ENCODE measurements at places on chromosomes 7 and 10.
A peak's percentile ranks its signal among the peaks of the same experiment; 100 is the strongest.

GRCh38 chr10:116278846-116279245 lies 5.8 kb upstream of the GFRA1 start:
- DNase-seq: no peak

DNA sequence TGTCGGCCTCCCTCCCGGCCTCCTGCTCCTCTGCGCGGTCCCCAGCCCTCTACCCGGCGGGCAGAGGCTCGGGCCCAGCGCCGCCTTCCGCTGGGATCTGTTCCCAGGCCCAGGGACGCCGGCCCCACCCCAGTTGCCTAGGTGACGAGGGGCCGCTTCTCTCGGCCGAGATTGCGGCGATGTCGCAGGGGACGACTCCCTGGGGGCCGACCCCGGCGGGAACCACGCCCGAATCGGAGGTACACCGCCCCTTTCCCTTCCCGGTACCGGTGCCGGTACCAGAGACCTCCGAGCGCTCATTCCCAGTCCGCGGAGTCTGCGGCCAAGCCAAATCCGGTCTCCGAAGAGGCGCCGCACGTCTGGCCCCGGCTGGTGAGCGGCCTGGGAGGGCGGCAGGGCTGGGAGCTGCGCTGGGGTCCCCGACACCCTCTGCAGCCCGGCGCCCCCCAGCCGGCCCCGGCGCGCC lies at the start of gene CABCOCO1:
TSS of gene CABCOCO1 (plus strand) at position 136 of the 466 bp plus-strand sequence. CDS start at position 180, 44 bp downstream.
- DNase-seq: peak; percentile 69

DNA sequence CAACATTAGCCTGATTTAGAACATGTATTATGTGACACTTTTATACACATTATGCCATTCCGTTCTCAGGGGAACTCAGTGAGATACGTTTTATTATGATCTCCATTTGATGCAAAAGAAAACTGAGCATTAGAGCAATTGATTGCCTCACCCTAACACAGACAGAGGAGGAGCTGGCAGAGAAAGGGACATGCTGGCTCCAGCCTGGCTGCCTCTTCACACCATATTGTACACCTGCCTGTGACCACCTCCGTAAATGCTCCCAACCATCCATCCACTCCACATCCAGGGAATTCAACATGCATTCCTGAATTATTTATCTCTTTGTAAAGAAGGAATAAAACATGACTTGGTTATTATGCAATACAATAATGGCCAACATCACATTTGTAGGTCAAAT lies 195.0 kb upstream of the STK17A start:
- DNase-seq: no peak

DNA sequence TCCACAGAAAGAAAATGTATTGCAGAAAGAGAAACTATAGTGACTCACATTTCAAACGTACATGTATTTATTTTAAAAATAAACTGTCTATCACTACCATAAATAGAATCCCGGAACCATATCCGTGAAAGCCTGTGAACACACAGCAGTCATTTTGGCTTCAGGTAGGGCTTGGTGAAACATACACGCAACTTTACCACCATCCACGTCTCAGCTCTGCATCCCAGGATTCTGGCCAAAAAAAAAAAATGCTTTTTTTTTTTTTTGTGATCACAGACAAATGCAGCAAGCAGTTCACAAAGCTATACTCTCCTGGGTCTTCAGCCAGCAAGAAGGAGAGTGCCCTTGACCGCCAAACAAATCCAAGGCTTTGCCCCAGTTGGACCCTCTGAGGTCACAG lies 56.8 kb upstream of the OCM2 start:
- DNase-seq: no peak

- DNase-seq: no peak
Observed at GRCh38 chr7:5421714-5422395, 1.8 kb downstream of the TNRC18 start.

GRCh38 chr7:20395104-20395503 lies 64.4 kb downstream of the ITGB8 start:
- no peak for DNase-seq

GRCh38 chr7:99016196-99016595 lies 127.7 kb downstream of the SMURF1 start:
- no peak for DNase-seq

- no peak for DNase-seq
Observed at GRCh38 chr7:157488966-157489365, 152.2 kb downstream of the DNAJB6 start.

- no peak for DNase-seq
Observed at GRCh38 chr7:148959726-148960125, 68.6 kb downstream of the PDIA4 start.

GRCh38 chr7:44307301-44307900 lies 18.0 kb downstream of the CAMK2B start:
- DNase-seq: peak; percentile 78

- DNase-seq: no peak
Observed at GRCh38 chr10:99536338-99537085, 3.8 kb downstream of the NKX2-3 start.

DNA sequence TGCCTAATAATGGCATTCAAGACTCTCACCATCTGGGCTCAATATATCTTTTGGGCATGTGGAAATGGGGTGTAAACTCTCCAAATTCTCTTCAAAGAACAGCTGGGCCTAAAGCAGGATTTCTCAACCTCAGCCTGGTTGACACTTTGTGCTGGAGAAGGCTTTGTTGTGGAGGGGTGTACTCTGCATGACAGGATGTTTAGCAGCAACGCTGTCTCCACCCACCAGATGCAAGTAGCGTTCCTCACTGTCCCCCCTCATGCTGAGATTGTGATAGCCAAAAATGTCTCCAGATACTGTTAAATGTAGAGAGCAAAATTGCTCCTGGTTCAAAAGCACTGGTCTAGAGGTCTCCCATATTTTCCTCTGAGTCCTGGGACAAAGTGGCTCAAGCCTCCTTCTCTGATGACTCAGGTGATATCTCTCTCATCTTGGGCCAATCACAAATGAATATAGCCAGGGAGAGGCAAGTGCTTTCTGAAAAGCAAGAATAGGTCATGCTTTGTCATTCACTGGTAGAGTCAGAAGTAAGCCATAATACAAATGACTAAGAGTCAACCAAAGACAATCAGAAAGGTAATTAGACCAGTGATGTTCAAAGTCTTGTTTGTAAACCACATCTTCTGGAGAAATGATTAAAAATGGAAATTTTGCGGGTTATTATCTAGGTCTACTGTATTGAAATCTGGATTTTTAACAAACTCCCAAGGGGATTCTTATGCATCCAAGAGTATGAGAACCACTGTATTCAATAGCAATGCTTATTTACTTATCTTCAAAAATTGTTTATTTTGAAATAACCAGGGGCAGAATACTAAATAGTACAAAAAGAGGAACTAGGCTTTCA lies 330.8 kb downstream of the PTEN start:
- DNase-seq: no peak

DNA sequence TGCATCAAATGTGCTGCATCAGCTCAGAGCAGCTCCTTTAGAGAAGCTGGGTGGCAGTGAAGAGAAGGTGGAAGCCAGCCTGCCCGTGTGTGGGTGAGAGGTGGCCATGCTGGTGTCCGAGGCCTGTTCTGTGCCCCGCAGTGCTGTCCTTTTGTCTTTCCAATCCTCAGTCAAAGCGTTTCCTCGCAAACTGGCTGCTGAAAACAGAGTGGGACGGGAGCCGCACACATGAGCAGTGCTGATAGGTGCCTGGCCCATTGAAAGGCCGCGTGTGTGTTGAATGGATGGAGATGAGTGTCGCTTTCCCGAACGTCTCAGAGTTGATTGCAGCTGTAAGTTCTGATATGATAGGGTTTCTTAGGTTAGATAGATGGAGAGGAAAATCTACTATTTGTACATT lies 39.3 kb downstream of the WDR37 start:
- DNase-seq: no peak

GRCh38 chr10:128211953-128212727 lies 85.9 kb upstream of the MKI67 start:
- peak; percentile 80 for DNase-seq

GRCh38 chr10:31134311-31134952 lies 102.8 kb upstream of the ZNF438 start:
- peak; percentile 82 for DNase-seq

DNA sequence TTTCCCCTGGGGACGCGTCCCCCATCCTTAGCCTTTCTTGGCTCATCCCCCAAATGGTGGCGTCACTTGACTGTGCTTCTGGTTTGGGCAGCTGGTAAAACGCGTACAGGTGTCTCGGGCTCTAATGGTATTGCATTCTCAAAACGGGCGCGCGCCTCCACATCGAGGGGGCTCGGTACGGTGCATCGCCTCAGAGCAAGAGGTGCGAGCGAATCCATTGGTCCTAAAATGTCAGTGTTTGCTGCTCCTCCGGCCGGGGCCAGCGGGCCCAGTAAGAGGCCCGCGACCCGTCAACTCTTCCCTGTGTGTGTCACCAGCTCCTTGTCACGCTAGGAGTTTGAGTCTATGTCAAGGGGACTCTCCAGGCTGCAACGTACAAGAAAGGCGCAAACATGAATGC lies 90.6 kb upstream of the SH2B2 start:
- DNase-seq: no peak

- DNase-seq: no peak
Observed at GRCh38 chr7:82289152-82289535, 154.4 kb downstream of the CACNA2D1 start.

DNA sequence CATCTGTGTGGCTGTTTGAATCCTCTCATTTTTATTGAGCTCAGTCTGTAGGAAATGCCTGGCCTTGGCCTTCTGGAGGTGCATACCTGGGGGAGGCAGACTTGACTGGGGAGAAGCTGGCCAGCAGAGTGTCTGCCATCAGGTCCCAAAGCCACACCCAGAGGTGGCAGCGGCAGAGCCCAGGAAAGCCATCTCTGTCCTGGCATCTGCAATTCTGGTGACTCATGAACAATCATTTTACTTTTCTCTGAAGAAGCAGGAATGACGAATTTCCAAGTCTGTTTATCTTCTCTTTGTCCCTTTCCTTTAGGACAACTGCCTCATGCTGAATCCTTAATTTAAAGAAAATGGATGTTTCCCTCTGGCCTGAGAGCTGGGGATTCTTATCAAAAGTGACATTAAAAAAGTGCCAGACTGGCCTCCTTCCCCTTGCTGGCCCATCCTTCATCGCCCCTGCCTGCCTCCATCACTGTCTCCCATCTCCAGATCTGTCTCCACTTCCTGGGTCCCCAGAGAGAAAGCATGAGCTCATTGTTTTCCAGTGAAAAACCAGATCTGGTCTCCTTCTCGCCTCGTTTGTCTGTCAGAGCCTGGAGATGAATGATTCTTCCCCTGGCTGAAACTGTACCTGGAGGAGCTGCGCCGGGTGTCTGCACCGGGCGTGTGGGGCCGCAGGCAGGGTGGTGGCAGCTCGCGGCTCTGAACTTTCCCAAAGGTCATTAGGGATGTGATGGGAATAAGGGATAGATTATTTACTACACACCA lies 124.5 kb downstream of the TMEM178B start:
- DNase-seq: peak; percentile 24

GRCh38 chr10:122163174-122164022 lies 107.7 kb upstream of the BTBD16 start:
- DNase-seq: peak; percentile 81

DNA sequence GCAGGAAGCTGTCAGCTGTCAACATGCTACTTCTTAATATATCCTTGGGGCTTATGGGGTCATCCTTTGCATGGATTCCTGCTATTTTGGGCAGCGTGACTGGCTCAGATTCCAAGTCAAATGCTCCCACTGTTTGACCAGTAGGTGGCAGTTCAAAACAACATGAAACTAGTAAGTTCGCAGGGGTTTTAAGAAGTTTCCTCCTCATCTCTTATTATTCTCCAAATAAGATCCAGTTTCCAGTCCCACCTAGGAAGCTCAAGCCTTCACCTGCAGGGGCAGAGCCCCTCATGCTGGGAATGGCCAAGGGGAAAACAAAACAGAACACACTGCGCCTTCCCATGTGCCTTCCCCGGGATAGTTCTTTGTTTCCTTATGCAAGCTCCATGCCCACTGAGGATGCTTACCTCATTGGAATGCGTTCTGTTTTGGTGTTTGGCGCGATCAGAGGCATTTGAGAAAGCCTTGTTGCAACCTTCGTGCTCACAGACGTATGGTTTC lies 259.8 kb downstream of the GLI3 start:
- DNase-seq: peak; percentile 51

- DNase-seq: no peak
Observed at GRCh38 chr10:85926986-85927385, 439.6 kb downstream of the GRID1 start.

DNA sequence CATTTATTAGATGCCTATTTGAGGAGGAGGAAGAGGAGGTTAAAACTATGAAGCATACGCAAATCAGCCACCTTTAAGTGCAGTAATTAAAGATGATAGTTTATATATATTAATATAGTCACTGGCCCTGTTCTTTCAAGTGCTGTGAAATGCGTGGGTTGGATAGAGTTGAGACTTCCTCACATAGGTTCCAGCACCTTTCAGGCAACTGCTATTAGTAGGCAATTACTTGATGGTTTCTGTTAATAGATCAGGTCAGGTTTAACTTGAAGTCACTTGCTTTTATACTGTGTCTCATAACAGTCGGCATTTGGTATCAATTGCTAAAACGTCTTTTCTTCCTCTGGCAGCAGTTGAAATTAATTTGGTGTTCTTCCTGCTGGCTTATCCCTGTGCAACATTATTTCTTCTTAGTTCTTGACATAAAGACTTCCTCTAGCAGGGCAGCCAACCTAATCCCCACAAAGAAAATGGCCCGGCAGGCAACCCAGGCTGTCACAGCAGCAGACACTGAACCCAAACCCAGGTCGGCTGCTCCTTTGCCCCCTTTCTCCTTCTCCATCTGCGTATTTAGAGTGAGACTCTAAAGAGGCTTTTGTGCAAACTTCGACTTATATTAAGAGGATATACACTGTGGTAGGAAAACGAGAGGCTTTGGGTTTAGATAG lies 35.3 kb upstream of the BET1 start:
- DNase-seq: no peak

GRCh38 chr7:140671966-140672365 lies 779 bp upstream of the ADCK2 start:
- DNase-seq: no peak

GRCh38 chr7:139559364-139560105 lies 36.0 kb downstream of the CLEC2L start:
- DNase-seq: no peak

GRCh38 chr7:27802999-27803398 lies 63.0 kb downstream of the TAX1BP1 start:
- DNase-seq: no peak

GRCh38 chr10:24442234-24442633 lies 233.3 kb downstream of the KIAA1217 start:
- no peak for DNase-seq

DNA sequence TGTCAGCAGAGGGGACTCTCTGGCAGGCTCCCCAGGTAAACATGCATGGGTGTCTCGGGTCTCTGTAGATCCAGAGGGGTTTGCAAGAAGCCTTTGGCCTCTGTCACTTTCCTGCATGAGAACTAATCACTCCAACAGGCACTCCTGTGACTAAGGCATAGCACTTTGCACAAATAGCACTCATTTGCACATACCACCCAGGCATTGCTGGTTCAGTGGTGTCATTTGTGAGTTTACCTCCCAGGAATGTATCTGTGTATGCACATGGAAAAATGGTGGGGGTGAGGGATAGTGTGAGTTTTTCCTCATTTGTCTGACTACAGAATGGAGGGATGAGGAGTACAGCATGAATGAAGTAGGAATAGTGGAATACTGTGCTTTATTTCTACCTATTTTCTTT lies 39.5 kb downstream of the CNNM1 start:
- DNase-seq: no peak

GRCh38 chr10:72045586-72045985 lies 42.8 kb downstream of the SPOCK2 start:
- no peak for DNase-seq
